Fibroblast of the aortic adventitia (primary cell): ENCODE measurements at places on chromosomes 11 and 22. TPM values are rescaled to one million over a fixed set of nuclear protein-coding genes. Genes with fewer than 3 reads are reported as not detected.

PLAAT5 gene
- 0.18 and 5.3 TPM in 2 replicates for total RNA-seq

E2F8 gene
- 4.4 TPM in 1 of 2 replicates, not detected in the other for total RNA-seq

MS4A15 gene
- not detected in 2 replicates for total RNA-seq

FAM111A gene
- 42.9 and 103 TPM in 2 replicates for total RNA-seq

VPREB1 gene
- total RNA-seq, result not detected in 2 replicates

OR8D4 gene
- 0.09 and 0.25 TPM in 2 replicates for total RNA-seq

TRIM49 gene
- total RNA-seq, result not detected in 2 replicates

POU2AF1 gene
- total RNA-seq, result not detected in 2 replicates

ACAT1 gene
- total RNA-seq, result 81.7 and 85.9 TPM in 2 replicates

PATE2 gene
- total RNA-seq, result 0.18 and 3.2 TPM in 2 replicates

OR10D3 gene
- not detected in 2 replicates for total RNA-seq

SYNGR1 gene
- 3.9 and 14.2 TPM in 2 replicates for total RNA-seq

SLC22A6 gene
- not detected in 2 replicates for total RNA-seq

SMTNL1 gene
- total RNA-seq, result not detected in 2 replicates

TMEM151A gene
- 0.27 and 0.41 TPM in 2 replicates for total RNA-seq

MAPK8IP1 gene
- total RNA-seq, result 8.0 and 8.1 TPM in 2 replicates

KRTAP5-1 gene
- total RNA-seq, result not detected in 2 replicates

CST6 gene
- total RNA-seq, result 1.7 TPM in 1 of 2 replicates, not detected in the other

OR52I2 gene
- total RNA-seq, result not detected in 2 replicates

FAM180B gene
- total RNA-seq, result not detected in 2 replicates

SYT12 gene
- 0.09 TPM in 1 of 2 replicates, not detected in the other for total RNA-seq

OR5B21 gene
- not detected in 2 replicates for total RNA-seq

ACR gene
- not detected in 2 replicates for total RNA-seq

HOATZ gene
- not detected in 2 replicates for total RNA-seq

CDC42BPG gene
- total RNA-seq, result 0.08 and 0.09 TPM in 2 replicates
